Activated CD4-positive, alpha-beta memory T cell treated with anti-CD3 and anti-CD28 coated beads for 36 hours (primary cell): ENCODE measurements at places on chromosomes 5 and 9. TPM values are rescaled to one million over a fixed set of nuclear protein-coding genes. Genes with fewer than 3 reads are reported as not detected.

IL5 gene
- 5.0 TPM for total RNA-seq

CDC20B gene
- not detected for total RNA-seq

ANGPTL2 gene
- total RNA-seq: not detected

BNC2 gene
- not detected for total RNA-seq

MAPK9 gene
- total RNA-seq: 41.7 TPM

ZNF658 gene
- total RNA-seq: 3.1 TPM

PDE8B gene
- not detected for total RNA-seq

B4GALT1 gene
- 78.0 TPM for total RNA-seq

CCDC192 gene
- total RNA-seq: not detected

CERT1 gene
- 34.4 TPM for total RNA-seq

FCN2 gene
- not detected for total RNA-seq

GLDC gene
- total RNA-seq: 9.9 TPM

RLN1 gene
- total RNA-seq: 1.2 TPM

CYLC2 gene
- total RNA-seq: not detected

TRIM36 gene
- not detected for total RNA-seq

PTPRD gene
- total RNA-seq: 0.10 TPM

AK6 gene
- total RNA-seq: 79.8 TPM

TMC1 gene
- total RNA-seq: not detected

SHB gene
- 1.2 TPM for total RNA-seq

PHYHD1 gene
- 0.88 TPM for total RNA-seq
